Osteoblast (primary cell): ENCODE measurements at places on chromosomes 3 and 15. TPM values are rescaled to one million over a fixed set of nuclear protein-coding genes. Genes with fewer than 3 reads are reported as not detected.

- no peak for DNase-seq
Observed at GRCh38 chr15:39860200-39860599, 59.9 kb downstream of the GPR176 start.

DNA sequence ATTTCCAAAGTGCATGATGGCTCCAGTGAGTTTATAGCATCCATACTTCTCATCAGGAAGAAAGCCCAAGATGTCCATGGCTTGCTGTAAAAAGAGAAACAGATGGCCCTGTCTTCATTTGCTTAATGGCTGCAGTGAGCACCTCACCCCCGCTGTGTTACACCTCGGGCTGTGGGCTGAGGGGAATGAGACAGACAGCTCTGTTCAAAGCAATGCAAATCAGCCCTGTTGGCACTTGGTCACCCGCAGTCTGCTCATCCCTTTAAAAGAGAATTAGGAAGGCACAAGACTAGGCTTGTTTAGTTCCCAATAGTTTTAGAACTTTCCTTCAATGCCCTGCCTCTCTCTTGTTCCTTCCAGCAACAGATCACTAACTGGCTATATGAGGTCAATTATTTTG lies 25.2 kb downstream of the MYH15 start:
- DNase-seq: no peak

- DNase-seq: no peak
Observed at GRCh38 chr15:52772766-52773165, 17.4 kb downstream of the ONECUT1 start.

- DNase-seq: no peak
Observed at GRCh38 chr3:187978433-187979011, 175.4 kb upstream of the LPP start.

Gene TLR9
- total RNA-seq: not detected in 2 replicates

Gene FBXW12
- total RNA-seq: not detected in 2 replicates
